Smooth muscle cell of the brain vasculature (primary cell): ENCODE measurements at places on chromosomes 12 and 14.
A peak's percentile ranks its signal among the peaks of the same experiment; 100 is the strongest.

GRCh38 chr14:90536092-90536491, 139.3 kb downstream of the CALM1 start:
- no peak for DNase-seq

DNA sequence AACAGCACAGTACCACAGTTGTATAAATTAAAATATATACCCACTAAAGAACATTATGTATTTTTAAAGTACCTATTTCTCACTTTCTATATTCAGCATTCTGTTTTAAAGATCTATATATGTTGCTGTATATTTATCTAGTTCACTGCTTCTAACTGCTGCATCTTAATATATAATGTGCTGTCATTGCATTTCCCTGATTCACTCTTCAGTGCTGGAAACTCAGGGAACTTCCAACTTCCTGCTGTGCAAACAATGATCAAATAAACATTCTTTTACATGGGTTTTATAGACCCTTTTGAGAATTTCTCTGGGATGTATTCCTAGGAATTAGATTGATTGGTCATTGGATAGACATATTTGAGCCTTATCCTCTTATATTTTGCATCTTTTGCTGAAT, 379.1 kb downstream of the APAF1 start:
- peak; percentile 3 for DNase-seq

DNA sequence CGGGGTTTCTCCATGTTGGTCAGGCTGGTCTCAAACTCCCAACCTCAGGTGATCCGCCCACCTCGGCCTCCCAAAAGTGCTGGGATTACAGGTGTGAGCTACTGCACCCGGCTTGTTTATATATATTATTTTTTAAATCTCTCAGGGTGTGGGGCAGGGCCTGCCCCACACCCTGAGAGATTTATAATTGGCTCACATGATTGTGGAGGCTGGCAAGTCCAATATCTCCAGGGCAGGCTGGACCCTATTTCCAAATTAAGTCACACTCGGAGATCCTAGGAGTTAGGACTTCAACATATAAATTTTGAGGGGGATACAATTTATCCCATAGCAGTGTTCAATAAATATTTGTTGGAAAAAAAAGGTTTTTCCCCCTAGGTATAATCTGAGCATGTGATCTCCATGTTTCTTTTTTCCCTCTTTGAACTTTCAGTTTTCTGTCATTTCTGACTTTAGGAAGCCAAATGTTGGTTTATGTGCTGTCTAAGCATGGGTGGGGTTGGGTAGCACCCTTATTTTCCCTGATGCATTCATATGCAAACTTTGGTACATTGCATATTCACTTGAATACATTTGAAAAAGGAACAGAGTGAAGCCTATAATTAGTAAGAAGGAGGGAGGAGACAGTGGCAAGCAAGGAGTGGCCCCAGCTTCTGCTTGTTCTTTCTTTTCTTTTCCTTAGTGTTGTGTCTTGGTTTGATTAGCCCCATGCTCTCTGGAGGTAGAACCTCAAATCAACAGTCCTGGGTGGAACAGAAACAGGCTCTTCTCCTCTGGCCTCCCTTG, 8.7 kb upstream of the A2ML1 start:
- no peak for DNase-seq

DNA sequence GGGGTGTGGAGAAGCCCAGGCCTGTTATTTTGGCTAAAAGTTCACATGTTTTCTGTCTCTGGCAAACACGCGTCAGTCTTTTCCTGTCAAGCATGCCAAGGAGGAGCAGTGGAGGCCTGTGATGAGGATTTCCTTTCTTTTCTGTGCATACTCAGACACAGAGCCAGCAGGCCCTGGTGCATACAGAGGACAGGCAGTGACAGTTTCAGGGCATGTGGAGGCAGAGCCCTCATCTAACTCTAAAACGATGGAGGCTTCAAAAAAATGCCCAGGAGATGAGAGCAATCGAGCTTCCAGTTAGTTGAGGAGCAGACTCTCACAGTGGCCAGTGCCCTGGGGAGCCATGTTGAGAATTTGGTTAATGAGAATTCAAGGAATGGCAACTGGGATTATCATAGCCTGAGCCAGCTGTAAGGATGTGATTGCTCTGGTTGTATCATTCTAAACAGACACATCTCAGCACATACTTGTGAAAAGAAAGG, 66.5 kb downstream of the TRAFD1 start:
- DNase-seq, result no peak

GRCh38 chr12:110937104-110937641, 16.8 kb upstream of the MYL2 start:
- DNase-seq, result no peak

GRCh38 chr12:106954462-106955376, 988 bp upstream of the TMEM263 start:
- DNase-seq, result no peak

- DNase-seq, result no peak
Measured at GRCh38 chr12:102024765-102025164, 37.0 kb downstream of the WASHC3 start.

DNA sequence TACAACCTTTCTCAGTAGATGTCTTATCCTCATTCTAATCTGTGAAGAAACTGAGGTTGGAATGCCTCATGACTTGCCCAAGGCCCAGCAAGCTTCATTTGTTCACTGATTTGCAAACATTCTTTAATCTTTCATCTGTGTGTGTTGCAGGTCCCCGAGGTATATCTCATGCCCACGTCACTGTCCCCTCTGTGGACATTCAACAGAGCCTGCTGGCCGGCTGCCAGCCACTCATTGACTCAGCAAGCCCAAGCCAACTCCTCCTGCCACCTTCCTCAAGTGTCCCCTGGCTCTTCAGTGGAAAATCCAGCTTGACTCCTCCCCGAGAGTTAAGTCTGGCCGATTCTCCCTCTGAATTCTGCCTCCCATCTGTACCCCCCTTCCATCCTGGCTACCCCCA, 1.9 kb upstream of the DCAF4 start:
- DNase-seq, result no peak

- DNase-seq, result no peak
Measured at GRCh38 chr14:92353447-92353846, 30.5 kb downstream of the SLC24A4 start.

GRCh38 chr12:131721548-131721947, 10.7 kb downstream of the SFSWAP start:
- no peak for DNase-seq

- DNase-seq, result no peak
Measured at GRCh38 chr12:19021646-19022045, 107.9 kb upstream of the PLEKHA5 start.

- no peak for DNase-seq
Measured at GRCh38 chr14:69288956-69289705, 29.2 kb downstream of the GALNT16 start.

DNA sequence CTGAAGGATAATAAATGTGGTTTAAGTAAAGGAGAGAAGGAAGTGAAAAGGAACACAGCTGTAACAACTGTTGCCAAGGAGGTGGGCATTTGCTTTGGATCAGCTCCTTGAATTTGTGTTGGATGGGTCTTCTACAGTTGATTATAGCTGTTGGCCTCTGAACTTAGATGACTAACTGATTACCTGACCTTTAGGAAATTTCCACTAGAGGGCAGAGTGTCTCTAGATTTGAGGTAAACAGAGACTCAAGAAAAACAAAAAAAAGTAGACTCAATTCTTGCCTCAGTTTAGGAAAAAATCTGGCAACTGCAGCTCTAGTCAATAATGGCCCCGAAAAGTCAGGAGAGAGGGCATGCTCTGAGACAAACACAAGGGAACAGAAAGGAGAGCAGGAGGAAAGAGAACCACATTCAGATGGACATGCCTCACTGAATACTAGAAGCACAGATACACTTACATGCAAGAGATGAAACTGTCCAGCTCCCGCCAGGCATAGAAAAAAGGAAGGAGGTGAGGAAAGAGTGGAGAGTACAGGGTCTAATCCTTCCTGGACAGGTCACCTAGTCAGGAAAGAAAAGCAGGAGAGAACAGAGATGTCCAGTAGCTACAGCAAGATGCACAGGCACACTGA, 20.6 kb downstream of the COX14 start:
- DNase-seq, result no peak

GRCh38 chr12:68349220-68349621, 17.1 kb upstream of the MDM1 start:
- DNase-seq, result no peak

DNA sequence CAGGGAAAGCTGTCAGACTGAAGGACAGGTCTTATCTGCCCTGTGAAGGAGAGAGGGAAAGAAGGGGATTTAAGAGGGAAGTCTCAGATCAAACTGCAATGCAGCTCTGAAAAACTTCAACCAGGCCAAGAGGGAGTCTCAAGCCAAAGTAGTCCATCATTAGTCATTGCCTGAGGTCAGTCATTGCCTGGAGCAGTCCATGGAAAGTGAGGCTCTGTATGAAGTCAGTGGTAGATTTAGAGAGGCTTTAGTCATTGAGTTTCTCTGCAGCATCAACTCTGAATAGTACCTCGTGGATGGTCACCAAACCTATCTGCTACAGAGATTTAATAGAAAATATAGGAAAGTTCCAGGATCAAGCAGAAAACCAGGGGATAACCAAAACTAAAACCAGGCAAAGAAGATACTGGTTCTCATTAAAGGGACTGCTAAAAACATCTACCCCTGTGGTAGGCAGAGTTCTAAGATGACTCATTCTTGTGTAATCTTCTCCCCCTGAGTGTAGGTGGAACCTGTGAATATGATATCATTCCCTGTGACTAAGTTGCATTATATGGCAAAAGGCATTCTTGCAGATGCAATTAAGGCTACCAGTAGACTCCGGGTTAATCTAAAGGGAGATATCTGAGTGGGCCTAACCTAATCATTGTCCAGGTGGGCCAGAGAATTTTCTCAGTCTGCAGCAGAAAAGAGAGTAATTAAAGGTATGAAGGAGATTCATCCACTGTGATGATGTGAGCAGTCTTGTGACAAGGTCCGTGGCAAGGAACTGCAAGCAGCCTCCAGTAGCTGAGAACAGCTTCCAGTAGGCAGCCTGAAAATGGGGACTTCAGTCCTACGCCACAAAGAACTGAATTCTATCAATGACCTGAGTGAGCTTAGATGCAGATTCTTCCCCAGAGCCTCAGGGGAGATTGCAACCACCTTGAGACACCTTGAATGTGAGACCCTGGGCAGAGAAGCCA, 123.1 kb downstream of the GALC start:
- DNase-seq, result no peak

GRCh38 chr12:130971925-130972585, 18.3 kb downstream of the ADGRD1 start:
- DNase-seq, result no peak

DNA sequence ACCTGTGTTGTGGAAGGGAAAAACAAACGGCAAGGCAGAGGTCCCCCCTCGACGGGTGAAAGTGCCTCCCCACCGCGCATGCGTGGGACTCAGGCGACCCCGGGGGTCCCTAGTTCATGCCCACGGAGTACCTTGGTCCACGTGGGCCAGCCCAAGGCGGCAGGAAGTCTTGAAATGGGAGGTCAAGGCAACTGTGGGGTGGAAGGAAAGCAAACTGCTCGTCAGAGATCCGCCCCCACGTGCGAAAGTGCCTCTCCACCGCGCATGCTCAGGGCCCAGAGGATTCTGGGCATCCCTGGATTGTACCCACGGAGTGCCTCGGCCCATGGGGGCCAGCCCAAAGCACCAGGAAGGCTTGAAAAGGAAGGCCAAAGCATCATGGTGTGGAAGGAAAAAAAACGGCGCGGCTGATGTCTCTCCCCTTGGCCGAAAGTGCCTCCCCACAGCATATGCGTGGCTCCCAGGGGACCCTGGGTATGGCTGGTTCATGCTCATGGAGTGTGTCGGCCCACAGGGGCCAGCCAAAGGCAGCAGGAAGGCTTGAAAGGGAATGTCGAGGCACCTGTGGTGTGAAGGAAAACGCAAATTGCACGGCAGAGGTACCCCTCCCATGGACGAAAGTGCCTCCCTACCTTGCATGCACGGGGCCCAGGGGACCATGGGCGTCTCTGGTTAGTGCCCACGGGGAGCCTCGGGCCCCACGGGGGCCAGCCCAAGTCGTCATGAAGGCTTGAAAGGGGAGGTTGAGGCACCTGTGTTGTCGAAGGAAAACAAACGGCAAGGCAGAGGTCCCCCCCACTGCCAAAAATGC, 369.7 kb downstream of the ALG10 start:
- DNase-seq, result no peak

DNA sequence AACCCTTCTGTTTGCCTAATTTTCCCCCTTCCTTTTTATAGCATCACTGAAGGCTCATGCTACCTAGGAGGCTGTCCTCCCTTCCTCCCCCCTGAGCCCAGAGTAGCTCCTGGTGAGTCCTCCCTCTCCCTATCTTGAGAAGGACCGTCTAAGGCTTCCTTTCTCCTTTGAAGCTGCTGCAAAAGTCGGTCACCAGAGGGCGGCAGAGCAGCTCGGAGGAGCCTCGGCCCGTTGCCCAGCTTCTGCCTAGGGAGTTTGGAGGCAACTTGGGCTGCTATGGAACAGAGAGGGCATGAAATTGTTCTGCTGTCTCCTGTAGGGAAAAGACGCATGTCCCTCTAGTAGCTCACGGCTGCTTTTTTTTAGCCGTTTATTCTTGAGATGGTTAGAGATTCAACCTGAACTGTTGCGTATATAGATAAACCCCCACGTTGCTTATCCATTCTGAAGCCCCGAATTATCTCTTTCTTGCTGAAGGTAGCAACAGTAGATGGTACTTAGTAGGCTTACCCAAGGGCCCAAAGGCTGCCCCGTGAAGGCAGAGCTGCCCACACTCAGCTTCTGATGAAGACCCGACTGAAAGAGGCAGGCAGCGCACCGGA, 5.7 kb downstream of the WNT5B start:
- peak; percentile 45 for DNase-seq

GRCh38 chr14:84546236-84546635, 983.7 kb upstream of the FLRT2 start:
- peak; percentile 55 for DNase-seq

DNA sequence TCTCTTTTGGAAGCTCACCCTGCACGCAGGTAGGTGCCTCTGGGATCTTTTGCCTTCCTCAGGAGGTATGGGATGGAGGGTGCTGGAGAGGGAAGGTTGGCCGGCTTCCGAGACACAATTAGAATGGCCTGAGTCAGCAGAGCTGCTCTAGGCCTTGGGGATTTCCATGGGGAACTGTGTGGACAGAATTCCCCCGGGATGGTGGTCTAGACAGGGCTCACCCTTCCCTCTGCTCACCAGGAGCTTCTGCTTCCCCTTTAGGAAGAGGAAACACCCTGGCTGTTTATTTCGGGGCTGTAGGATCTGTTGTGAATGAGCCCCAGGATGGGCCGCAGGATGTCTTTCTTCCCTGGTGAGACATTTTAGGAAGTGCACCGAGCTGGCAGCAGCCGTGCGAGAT, 43.7 kb upstream of the TMED10 start:
- no peak for DNase-seq

- DNase-seq, result peak; percentile 26
Measured at GRCh38 chr12:92629349-92630065, 73.3 kb upstream of the PLEKHG7 start.

GRCh38 chr14:104393199-104393897, 186.2 kb upstream of the C14orf180 start:
- DNase-seq, result no peak

DNA sequence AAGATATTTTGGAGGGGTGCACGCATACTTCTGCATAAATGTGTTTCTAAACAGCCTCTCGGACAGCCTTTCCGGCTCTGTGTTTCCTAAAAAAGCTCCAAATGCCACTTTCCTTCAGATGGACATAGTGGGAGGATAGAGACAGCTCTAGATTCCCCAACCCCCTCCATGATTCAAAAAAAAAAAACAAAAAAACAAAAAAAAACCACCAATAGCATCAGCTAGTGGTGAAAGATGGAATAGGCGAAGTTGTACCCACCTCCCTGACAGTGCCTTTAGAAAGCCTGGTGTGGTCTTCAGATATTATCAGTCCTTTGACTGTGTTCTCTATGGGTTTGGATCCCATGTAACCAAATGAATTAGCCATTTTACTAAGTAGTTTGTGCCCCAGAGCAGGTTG, 94.1 kb downstream of the PHETA1 start:
- DNase-seq, result no peak
